ENCODE measurements at places on chromosomes 2 and 18.

GRCh38 chr2:206084439-206084869 lies 1.5 kb downstream of the INO80D start:
- no peak for DNase-seq

DNA sequence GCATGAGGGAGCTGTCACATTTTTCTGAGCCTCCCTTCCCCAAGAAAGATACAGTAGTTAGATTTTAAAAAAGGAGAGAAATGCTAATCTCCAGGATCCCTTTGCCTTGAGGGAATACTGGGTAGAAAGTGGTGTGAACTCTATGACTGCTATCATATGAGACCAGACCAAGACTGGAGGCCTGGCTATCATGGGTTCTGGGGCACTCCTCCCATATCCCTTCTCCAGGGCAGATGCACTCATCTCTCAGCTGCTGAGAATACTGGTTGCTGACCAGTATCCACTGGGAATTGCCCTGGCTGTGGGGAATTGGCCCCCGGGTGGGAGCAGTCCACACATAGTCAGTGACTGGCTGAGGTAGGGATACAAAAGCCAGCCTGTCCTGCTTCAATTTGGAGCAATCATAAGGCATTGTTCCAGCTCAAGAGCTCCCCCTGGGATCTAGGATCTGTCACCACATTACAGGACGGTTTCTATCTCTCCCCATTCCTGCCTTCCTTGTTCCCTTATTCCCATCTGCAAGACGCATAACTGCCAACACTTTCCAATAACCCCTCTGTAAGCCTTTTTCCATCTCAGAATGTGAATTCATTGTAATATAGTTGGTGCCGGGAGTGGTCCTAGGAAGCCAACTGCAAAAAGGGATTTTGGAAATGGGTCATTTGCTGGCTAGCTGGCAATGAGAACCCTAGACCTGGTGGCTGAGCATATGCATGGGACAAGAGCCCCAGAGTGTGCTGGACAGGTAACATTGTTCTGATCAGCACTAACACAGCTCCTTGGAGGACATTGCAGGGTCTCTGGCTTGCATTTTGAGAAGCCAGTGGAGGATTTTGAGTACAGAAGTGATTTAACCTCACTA lies 35.4 kb upstream of the REEP1 start:
- DNase-seq, result no peak

GRCh38 chr18:62784966-62785413 lies 69.6 kb downstream of the PHLPP1 start:
- no peak for DNase-seq

- DNase-seq, result no peak
Observed at GRCh38 chr2:74436111-74436805, 5.5 kb downstream of the RTKN start.

GRCh38 chr2:158394453-158394852 lies 62.1 kb downstream of the CCDC148 start:
- no peak for DNase-seq

DNA sequence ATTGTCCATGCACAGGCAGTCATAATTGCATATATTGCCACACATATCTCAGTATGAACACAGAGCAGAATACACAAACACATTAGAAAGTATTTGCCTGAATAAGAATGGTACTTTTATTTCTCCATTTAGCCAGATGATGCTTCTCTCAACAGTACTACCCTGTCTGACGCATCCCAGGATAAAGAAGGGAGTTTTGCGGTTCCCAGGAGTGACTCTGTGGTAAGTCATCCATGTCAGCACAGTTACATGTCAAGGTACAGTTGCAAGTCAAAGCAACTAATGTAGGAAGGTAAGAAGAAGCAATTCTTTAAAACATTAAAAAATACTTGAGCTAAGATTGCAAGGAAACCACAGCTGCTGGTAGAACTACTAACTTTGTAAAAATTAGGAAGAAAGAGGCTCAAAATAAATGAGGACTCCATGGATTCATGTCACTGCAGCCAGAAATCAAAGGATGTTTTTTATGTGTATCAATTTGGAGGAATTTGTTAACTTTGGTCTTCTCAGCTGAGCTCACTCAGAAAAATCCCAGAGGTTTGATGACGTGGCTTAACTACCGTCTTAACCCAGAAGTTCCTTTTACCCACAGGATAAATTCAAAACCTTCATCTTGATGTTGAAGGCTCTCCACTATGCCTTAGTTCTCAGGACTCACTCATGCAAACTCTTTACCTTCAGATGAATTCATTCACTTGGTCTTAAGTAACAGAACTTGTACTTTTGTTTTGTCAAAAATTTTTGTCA lies 130.3 kb downstream of the ARHGAP28 start:
- no peak for DNase-seq

DNA sequence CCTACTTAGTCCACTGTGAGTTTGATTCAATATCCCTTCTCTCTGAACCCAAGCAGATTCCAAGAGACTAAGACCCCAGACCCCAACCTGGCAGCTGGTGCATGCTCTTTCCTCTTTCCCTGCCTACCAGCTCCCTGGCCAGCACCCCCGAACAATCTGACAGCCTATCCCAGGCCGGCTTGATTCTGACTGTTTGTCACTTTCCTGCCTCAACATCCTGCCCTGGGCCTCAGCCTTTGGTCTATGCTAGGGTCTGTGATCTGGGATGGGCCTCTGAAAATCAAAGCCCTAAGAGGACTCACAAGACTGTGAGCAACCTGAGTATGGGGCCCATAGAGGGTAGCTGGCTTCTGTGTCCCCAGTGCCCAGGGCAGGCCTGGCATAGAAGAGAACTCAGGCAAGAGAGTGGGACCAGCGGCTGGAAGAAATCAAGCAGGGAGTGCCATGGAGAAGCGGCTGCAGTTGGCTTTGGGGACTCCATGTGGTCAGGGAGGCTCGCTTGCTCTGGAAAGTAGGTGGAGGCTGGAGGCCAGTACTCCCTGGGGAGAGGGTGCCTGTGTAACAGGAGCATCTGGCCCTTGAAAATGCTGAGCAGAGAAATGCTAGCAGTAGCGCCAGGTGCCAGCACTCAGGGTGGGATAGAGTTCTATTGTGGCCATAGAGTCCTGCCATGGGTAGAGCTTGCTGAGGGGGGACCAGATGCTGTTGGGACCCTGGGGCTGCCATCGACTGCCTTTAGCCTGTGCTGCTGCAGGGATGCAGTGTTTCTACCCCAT lies 343.9 kb downstream of the DYSF start:
- no peak for DNase-seq

DNA sequence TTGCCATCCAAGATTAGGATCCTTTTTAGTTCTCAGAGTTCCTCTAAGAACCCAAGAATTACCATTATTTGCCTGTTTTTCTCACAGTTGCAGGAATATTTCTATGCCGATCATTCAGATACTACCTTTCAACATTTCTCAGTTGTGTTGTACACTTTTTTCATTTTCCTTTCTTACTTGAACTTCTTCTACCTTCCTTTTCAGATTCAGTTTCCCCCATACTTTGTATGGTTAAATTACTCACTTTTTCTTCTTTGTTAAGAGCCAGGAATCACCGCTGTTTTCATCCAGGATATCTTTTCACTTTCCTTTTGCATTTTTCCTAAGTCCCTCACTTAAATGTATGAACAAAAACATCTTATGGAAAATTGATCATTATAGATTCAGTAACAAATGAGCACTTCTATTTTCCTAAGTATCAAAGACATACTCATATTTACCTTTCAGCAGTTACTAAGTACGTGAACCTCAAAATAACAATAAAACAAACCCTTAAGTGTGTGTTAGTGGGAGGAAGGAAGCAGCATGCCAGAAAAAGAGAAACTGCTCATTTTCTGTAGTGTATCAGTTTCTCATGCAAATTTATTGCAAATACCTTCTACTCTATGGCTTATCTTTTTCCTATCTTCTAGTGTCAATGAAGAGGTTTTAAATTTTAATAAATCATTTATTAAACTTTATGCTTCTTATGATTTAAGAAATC lies 64.3 kb upstream of the STAT1 start:
- DNase-seq, result no peak

DNA sequence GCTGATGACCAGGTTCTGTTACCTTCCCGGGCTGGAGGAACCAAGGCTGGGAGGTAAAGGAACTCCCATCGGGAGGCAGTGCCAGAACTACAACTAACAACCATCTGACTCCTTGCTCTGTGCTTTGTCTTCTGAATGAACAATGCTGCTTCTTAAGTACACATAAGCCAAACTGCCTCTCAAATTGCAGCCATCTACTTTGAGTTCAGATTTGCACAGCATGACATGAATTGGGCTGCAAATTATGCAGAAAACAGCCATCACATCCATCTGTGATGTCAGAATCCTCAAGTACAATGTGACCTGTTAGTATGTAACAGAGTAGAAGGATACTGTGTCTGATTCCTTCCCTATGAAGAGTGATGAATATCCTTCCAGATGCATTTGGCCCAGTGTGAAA lies 290.6 kb downstream of the ZNF521 start:
- no peak for DNase-seq

- no peak for DNase-seq
Observed at GRCh38 chr2:233844836-233845235, 9.5 kb downstream of the HJURP start.

DNA sequence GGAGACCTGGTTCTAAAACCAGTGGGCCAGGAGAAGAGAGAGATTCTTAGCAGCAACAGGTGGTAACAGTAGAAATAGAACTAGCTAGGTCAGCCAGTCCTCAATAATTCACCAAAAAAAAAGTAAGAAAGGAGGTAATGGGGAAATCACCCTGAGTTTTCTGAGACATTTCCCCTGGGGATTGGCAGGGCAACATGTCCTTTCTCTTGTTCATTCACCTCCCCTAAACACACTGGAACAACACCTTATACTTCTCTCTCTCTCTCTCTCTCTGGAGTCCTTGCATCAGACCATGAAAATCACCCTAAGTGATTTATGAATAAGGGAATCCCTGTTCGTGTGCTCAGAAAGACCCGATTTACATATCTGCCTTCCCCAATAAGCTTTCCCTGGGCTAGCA lies 64.8 kb downstream of the COX7A2L start:
- no peak for DNase-seq

- no peak for DNase-seq
Observed at GRCh38 chr2:218867900-218868299, 8.3 kb downstream of the WNT6 start.

DNA sequence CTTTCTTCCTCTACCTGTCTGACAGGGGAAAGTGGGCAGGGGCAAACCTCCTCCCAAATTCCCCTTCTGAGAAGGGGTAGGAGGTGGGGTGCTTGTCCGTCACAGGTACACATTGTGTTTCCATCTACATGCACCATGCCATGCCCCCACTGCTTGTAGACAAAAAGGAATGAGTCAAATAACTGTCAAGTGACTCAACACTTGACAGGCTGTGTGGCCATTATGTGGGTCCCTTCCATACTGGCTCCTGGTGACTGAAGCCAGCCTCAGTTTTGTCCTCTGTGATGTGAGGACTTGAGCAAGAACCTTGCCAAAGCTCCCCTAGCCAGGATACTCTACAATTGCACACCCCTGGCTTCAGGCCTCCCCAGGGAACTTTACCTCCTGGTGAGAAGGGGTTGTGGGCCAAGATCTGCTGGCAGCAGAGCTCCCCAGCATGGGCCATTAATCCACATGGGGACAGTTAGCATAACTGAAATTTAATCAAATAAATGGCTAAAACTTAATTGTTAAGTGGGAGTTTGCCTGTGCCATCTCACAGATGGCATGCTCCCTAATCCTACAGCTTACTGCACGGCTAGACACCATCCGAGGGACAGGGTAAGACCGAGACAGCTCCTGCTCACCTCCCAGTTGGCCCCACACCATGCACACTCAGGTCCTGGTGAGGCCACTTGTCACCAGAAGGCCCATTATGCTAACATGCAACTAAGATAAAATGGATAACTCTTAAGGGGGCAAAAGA lies 140.2 kb downstream of the BCL11A start:
- no peak for DNase-seq

GRCh38 chr2:25397777-25398176 lies 56.1 kb upstream of the DNMT3A start:
- no peak for DNase-seq

- DNase-seq, result no peak
Observed at GRCh38 chr2:88735133-88735532, 43.7 kb downstream of the RPIA start.

GRCh38 chr18:11400703-11401102 lies 208.7 kb upstream of the SLC35G4 start:
- no peak for DNase-seq

- no peak for DNase-seq
Observed at GRCh38 chr2:1658394-1659151, 85.7 kb downstream of the PXDN start.

- DNase-seq, result no peak
Observed at GRCh38 chr2:36618381-36618780, 20.4 kb upstream of the FEZ2 start.

- no peak for DNase-seq
Observed at GRCh38 chr2:110099471-110100225, 16.0 kb downstream of the MALL start.

DNA sequence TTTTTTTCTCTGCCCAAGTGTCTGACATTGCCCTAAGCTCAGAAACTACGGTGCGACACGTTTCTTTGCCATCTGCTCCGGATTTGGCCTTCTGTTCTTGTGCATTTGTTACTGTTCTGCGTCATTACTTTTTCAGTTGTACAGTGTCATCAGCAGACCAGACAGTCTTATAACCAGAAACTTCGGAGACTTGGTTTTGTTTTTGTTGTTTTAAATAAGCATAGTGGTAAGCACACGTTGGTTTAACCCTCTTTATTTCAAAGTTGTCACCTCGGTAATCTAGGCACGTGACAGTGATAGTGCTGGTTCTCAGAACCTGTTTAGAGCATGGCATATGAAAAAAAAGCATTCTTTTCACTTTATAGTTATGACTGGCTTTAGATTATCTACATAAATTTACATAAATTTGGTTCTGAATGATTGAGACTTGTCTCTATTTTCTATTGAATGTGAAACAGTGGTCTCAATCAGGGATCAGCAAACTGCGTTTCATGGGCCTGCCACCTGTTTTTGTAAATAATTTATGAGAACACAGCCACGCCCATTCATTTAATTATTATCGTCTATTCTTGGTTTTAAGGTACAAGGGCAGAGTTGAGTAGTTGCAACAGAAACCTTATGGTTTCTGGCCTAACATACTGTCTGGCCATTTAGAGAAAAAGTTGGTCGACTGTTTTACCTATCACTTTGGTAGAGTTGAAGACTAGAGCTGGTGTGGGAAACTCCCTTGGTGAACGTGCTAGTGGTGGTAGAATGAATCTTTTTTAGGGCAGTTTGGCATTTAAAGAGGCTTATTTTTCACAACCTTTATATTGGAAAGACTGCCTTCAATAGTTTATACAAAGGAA lies 106.5 kb downstream of the ZNF532 start:
- DNase-seq, result no peak

DNA sequence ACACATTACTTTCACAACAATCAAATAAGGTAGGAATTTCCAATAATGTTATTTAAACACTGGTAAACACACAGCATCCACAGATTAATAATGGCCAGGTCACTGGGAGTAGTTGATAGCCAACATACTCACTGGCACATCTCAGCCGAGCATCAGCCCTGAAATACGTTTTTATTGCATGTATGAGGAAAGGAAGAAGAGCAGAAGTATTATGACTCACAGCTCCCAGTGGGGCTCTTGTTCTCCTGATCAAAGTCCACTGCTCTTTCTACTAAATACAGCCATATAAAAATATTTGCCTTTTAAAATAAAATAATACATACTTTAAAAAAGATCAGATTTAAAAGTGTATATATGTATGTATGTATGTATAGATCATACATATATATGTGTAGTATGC lies 999.6 kb downstream of the SUCLG1 start:
- DNase-seq, result no peak

Data from activated T-cell treated with anti-CD3 and anti-CD28 coated beads for 1 hour (primary cell).